PC-9 (cell line): ENCODE measurements at places on chromosomes 12 and 14.

DNA sequence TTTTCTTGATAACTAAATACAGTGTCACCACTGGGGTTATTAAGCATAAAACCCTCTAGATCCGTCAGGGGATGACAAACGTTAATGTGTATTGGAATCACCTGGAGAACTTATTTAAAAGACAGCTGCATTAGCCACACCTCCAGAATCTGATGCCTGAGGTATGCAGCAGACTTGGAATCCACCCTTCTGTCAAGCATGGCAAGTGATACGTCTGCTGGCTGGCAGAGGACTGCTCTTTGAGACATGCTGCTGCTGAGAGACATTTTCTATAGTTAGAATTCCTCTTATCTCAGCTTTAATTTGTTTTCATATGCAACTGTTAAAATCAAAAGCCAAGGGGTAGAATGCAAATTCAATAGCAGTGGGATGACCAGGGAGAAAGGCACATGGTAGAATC lies 496.3 kb downstream of the NELL2 start:
- no peak for DNase-seq

DNA sequence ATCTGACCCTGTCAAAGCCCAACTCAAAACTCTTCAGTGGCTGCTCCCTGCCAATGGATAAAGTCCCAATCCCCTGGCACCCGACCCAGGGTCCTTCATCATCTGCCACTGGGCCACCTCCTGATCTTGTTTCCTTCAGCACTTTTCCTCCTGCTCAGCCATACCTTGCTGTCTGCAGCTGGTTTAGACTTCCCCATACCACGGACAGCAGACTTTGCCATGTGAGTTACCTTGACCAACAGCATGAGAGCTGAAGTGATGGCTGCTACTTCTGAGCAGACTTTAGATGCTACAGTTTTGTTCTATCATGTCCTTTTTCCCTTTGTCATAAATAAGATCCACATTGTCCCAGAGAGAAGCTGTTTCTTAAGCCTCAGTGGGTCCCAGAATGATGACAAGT lies 33.3 kb upstream of the STON2 start:
- no peak for DNase-seq

GRCh38 chr14:103451401-103451800 lies 66.2 kb downstream of the MARK3 start:
- DNase-seq = no peak

- no peak for DNase-seq
Observed at GRCh38 chr14:74459289-74459946, 33.4 kb upstream of the SYNDIG1L start.

- DNase-seq = no peak
Observed at GRCh38 chr14:40623643-40624042, 983.0 kb upstream of the LRFN5 start.

GRCh38 chr14:32354716-32355115 lies 25.6 kb downstream of the AKAP6 start:
- no peak for DNase-seq

- DNase-seq = no peak
Observed at GRCh38 chr14:58129208-58129607, 22.8 kb downstream of the ARMH4 start.

GRCh38 chr12:74227846-74228545 lies 309.6 kb upstream of the ATXN7L3B start:
- DNase-seq = no peak

DNA sequence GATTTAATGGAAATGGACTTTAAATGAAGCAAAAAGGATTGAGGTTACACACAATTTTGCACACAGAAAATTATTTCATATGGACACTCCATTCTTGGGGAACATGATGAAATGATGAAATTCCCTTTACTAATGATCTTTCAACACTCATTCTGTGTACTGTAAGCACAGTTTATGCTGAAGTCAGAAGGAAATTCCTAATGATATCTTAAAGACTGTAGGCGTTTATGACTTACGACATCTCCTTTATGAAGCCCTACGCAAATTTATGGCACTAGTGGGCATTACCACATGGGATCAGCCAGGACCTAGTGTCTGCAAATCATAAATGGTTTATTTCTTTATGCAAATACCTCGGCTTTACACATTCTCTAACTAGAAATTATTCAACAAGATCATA lies 97.9 kb upstream of the SOX5 start:
- DNase-seq = no peak

- DNase-seq = no peak
Observed at GRCh38 chr12:66187821-66188220, 1.2 kb upstream of the IRAK3 start.

- DNase-seq = no peak
Observed at GRCh38 chr12:47722941-47723631, 2.2 kb downstream of the ENDOU start.

DNA sequence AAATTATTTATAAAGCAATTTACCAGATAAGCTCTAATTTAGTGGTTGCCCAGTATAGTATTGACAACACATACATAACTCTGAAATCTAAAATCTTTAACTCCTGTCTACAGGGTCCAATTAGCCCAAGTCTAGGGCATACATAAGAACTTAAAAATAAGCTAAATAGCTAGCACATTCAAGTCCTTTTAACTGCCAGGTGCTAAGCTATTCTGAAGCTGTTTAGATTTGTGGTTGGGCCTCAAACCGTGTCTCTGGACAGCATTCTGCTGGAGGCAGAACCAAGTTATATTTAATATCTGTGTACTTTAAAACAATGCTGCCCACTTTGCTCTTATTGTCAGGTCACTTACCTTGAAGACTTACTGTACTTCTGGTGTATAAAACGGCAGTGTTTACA lies 19.0 kb downstream of the RPS6KA5 start:
- no peak for DNase-seq
